ENCODE measurements at places on chromosomes 2 and 18.

DNA sequence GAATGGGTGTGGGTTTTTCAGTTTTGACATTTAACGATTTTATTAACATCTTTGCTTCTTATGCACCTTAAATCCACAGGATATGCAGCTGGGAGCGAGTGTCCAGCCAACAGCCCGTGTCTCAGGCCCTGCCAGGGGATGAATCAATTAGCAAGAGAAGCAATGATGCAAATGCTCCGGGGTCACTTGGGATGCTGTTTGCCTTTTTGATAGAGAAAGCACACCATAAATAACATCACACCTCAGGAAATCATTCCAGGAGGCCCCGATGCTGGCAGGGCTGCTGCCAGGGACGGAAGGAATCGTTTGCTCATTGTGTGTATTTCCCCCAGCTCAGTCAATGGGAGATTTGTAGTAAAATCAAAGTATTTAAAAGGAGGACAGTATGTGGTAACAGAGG is 394.0 kb upstream of the HNRNPA3 start:
- no peak for DNase-seq

GRCh38 chr18:68543344-68543743 is 171.6 kb downstream of the TMX3 start:
- DNase-seq = no peak

DNA sequence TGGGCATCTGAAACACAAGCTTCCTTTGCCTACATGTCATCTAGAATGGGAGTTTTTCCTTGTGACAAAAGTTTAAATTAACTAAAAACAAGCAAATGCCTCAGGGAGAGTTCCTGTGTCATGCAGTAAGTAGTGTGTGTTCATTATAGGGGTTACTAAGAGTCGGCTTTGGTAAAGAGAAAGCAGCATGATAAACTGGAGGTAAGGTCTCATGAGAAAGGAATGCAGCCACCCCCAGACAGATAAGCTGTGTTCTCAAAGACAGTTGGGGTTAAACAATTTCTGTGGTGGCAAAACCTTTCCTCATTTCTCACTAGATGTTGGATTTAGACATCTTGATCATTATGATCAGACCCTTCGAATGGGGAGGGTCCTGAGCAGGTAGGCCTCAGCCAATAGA is 129.7 kb downstream of the MAP4K4 start:
- DNase-seq = no peak

GRCh38 chr2:48247206-48247605 is 282.7 kb upstream of the STON1 start:
- no peak for DNase-seq

DNA sequence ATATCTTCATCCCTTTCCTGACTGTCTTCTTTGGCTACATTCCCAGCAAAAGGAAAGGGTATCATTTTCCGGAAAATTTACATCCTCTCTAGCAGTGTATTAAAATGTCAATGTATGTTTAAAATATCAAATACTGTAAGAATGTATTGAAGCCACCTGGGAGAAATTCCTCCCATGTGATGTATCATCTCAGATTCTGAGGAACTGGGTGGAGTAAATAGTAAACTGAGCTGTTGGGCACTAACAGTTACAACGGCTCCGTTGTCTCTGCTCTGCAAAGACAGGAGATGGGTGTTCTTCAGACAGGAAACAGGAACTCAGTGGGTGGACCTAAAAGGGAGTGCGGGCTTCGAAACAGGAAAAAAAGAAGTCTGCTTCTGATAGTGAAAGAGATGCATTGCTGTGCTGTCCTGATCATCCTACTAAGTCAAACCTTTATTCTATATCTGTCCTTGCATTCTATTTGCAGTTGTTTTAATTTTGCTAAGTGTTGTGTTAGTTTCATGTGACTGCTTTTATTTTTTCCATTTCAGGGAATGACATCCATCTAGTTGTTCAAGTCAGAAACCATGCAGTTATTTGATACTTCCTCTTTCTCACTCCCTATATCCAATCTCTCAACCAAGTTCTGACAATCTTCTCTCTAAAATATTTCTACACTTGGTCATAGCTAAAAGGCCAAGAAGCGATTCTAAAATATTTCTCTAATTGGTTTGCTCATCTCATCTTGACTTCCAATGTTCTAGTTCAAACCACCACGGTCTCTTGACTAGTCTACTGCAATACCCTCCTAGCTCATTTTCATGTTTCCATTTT is 19.4 kb downstream of the DOK1 start:
- DNase-seq = no peak

GRCh38 chr2:125656190-125656589 is 999.8 kb upstream of the GYPC start:
- DNase-seq = no peak

- DNase-seq = no peak
Measured at GRCh38 chr2:158006961-158007719, 94.5 kb upstream of the UPP2 start.

GRCh38 chr2:241561832-241562231 is 3.3 kb downstream of the BOK start:
- DNase-seq = no peak

- DNase-seq = no peak
Measured at GRCh38 chr18:57764995-57765394, 38.1 kb downstream of the ATP8B1 start.

- no peak for DNase-seq
Measured at GRCh38 chr18:25669741-25670140, 317.8 kb upstream of the ZNF521 start.

GRCh38 chr2:65605743-65606058 is 173.3 kb upstream of the SPRED2 start:
- DNase-seq = no peak

DNA sequence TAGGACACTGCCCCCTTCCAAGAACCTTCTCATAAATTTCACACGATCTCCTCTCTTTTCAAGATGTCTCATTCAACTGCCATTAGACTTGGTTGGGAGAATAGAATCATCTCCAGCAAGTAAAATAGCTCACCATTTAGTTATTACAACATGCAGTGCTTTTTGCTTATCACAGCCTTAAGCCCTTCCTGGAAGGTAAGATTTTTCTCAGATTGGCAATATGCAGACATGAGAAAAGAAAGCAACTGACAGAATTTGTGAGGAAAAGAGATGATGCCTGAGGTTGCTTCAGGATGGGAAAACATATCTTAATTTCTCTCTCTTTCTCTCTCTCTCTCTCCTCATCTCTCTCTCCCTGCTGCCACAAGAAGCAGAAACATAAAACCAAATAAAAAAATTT is 855.1 kb upstream of the ACVR2A start:
- no peak for DNase-seq

- DNase-seq = no peak
Measured at GRCh38 chr18:7393080-7393479, 162.2 kb downstream of the LRRC30 start.

- DNase-seq = no peak
Measured at GRCh38 chr2:176085861-176086771, 2.4 kb upstream of the EVX2 start.

DNA sequence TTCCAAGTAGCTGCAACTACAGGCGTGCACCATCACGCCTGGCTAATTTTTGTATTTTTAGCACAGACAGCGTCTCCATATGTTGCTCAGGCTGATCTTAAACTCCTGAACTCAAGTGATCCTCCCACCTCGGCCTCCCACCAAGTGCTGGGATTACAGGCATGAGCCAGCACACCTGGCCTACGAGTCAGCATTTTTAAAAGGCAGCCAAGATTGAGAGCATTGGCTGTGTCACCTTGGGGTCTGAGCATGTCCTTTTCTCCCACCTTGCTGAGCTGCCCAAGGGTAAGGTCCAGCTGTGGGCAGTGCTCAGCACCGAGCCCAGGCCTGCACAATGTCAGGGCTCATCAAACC is 142.8 kb upstream of the LMAN1 start:
- no peak for DNase-seq

DNA sequence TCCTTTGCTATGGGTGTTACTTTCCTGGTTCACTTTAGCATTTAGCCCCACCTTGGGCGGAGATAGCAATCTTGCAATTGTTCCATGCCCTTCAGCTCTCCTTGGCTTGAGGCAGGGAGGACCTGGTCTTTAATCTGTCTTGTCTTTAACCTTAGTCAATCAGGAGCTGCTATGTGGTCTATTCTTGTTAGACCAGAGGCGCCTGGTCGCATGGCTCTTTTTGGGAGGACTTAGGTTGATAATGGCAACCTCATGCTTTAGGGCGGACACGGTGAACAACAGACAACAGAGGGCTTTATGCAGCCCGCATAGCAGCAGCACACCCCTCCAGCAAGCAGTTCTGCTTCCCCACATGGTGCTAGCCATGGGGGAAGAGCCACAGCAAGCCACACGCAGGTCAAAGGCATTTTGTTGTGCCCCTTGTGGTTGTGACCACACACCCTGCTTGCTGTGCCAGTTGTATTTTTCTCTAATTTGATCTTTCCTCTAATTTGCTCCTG is 17.7 kb upstream of the ZDBF2 start:
- no peak for DNase-seq

DNA sequence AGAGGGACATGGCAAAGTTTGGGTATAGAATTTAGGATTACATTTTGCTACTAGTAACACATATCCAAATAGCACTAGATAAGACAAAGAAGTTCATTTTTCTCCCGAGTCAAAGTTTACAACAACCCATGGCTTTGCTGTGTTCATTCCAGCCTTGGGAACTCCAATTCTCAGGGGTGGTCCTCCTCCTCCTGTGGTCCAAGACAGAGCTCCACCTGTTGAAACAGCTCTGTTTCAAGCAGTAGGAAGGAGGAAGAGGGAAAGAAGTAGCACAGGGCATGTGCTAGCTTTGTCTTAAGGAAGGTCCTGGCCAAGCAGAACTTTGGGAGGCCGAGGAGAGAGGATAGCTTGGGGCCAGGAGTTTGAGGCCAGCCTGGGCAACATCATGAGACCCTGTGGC is 113.8 kb upstream of the SIX2 start:
- no peak for DNase-seq

DNA sequence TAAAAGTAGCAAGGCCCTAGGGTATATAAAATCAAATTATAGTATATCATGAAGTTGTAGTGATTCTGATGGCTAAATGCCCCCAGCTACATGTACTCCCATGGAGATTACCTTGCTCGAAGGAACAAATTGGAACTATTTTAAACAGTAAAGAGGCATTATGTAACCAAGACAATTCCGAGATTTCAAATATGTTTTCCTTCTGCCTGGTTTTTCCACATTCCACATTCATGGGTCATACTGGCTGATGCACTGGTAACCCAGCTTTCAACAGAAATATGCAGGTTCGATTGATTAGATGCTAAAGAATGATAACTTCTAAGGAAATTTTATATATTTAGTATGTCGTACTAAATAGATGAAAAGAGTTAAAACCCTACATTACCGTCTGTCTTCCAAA is 62.3 kb upstream of the MGAT4A start:
- DNase-seq = no peak

- DNase-seq = no peak
Measured at GRCh38 chr2:42819160-42819559, 26.8 kb upstream of the HAAO start.

DNA sequence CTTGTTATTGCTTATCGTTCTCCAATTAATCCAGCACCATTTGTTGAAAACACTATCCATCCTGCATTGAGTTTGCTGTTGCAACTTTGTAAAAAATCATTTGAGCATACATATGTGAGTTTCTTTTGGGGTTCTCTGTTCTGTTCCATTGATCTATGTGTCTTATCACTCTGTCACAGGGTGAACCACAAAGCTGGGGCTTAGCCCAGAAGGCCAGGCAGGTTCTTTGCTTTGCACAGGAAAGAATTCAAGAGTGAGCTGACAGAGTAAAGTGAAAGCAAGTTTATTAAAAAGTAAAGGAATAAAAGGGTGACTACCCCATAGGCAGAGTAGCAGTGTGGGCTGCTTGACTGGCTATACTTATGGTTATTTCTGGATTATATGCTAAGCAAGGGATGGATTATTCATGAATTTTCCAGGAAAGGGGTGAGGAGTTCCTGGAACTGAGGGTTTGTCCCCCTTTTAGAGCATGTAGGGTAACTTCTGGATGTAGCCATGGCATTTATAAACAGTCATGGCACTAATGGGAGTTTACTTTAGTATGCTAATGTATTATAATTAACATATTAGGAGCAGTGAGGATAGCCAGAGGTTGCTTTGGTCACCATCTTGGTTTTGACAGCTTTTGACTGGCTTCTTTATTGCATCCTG is 46.8 kb downstream of the RNF138 start:
- DNase-seq = no peak

- no peak for DNase-seq
Measured at GRCh38 chr18:26992926-26993325, 127.4 kb upstream of the AQP4 start.

DNA sequence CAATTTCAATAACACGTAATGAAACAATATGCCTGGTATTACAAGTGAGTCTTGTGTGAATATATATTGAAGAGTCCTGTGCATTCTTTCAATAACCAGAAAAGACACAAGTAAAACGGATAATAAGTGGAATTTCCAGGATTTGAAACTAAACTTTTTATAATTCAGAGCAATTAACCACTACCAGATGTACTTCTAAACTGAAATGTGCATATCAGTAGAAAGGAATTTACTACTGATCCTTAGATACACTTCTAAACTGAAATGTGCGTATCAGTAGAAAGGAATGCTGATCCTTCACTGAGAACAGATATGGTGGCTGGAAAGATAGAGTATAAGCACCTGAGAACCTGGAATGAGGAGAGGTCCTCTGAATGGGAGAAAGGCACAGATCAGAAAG is 470.9 kb upstream of the SPHKAP start:
- DNase-seq = no peak

DNA sequence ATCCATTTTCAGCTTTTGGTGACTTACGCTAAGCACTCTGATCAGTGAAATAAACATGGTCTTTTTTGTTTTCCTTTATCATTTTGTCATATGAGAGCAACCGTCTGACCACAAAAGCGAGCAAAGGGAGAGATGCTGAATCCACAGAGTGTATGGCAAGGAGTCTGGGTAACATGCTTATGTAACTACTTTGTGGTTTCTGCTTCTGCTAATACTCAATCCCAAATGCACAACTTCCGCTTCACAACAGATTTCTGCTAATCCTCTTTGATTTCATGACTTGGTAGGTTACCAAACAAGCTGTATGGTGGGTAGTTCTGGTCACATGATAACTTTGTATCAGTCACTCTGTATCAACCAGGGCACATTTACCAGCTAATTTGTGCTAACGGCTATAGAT is 908.4 kb upstream of the CRIM1 start:
- DNase-seq = no peak

- DNase-seq = no peak
Measured at GRCh38 chr2:206212673-206213513, 53.2 kb downstream of the EEF1B2 start.

DNA sequence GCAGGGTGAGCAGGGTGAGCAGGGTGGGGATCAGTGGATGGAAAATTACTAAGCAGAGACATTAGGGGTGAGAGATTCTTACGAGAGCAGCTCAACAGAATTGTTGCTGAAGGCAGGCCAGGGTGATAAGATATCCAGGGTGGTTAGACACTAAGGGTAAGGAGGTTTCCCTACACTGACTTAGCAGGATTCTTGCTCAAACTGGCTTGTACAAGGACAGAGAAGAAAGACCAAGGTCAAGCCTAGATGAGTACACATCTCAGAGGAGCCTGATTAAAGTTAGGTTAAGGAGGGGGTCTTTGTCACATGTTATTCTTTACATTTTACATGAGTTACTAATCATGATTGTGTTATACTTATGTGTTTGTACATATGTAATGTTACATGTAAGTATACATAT is 262.8 kb upstream of the FANCL start:
- no peak for DNase-seq

Data from progenitor cell of endocrine pancreas (in vitro differentiated cells).